Right ventricle myocardium inferior (tissue), 1 donor: ENCODE measurements at places on chromosomes 1 and 21.

GRCh38 chr1:34500451-34500850, 254.4 kb upstream of the GJB5 start:
- peak; percentile 62 for DNase-seq

GRCh38 chr1:155952505-155952890, 11.1 kb downstream of the RXFP4 start:
- DNase-seq: no peak

DNA sequence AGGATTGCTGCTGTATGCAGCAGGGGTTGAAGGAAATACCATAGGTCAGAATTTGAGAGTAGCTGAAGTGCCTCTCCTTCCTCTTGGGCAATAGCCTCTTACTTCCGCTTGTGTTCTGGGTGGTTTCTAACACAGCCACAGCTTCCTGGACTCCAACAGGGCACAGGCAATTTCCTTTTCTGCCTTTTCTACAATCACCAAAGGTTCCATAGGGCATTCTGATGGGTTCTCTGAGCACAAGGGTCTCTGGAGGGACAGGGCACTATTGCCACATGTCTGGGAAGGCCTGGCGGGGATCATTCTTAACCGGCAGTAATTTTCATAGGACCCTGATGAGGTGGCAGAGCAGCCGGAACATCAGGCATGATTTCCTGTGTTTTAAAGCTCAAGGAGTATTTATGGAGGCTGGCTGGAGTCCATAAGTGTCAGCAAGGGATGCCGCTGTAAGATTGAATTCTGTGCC, 5.5 kb upstream of the AGTRAP start:
- no peak for DNase-seq

DNA sequence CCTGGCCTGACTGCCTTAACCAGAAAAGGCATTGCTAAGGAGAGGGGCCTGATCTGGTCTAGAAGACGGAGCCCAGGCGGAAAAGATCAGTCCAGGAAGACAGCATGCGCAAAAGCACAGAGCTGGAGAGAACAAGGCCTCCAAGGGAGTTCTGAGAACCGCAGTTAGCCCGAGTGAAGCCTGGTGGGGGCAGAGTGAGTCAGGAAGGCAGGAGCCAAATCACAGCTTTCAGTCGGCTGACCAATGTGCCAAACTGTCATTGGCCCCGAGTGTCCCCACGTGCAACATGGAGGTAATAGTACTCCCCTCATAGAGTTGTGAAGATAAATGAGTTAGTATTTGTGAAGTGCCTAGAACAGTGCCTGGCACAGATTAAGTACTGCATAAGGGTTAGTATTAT, 1.2 kb upstream of the TSPAN2 start:
- no peak for DNase-seq

DNA sequence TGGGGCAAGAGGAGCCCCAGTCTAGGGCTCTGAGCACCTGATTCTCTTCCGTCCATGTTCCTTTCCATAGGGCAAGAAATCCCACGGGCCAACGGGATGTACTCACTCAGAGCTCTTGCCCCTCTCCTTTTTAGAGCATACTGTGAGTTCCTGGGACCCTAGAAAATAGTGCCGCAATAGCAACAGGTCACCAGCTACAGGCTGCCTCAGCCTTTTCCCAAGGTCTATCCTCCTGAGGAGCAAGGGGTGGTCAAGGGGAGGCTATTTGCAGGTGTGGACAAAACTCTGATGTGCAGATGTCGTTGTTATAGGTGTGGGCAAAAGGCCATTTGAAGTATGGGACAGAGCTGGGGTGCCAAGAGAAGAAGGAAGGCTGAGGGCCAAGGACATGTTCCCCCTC, 1.6 kb upstream of the QSOX1 start:
- DNase-seq: no peak

- DNase-seq: no peak
Observed at GRCh38 chr21:45709173-45709572, 65.6 kb downstream of the PCBP3 start.

DNA sequence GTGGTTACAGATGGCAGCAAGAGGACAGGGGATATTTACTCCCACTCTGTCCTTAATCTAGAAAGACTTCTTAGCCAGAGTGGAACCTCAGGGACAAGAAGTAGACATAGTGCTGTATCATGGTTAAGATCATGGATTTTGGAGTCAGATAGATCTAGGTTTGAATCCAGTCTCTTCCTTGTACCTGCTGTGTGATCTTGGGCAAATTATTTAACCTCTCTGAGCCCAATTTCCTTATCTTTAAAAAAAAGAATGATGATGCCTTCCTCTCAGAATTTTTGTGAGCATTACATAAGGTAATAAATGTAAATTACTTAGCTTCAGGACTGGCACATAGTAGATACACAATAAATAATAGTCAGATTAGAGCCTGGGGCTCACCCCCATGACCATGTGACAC, 78.4 kb downstream of the TAS1R2 start:
- DNase-seq: no peak

- no peak for DNase-seq
Observed at GRCh38 chr1:3031401-3032221, 10.3 kb downstream of the ACTRT2 start.

DNA sequence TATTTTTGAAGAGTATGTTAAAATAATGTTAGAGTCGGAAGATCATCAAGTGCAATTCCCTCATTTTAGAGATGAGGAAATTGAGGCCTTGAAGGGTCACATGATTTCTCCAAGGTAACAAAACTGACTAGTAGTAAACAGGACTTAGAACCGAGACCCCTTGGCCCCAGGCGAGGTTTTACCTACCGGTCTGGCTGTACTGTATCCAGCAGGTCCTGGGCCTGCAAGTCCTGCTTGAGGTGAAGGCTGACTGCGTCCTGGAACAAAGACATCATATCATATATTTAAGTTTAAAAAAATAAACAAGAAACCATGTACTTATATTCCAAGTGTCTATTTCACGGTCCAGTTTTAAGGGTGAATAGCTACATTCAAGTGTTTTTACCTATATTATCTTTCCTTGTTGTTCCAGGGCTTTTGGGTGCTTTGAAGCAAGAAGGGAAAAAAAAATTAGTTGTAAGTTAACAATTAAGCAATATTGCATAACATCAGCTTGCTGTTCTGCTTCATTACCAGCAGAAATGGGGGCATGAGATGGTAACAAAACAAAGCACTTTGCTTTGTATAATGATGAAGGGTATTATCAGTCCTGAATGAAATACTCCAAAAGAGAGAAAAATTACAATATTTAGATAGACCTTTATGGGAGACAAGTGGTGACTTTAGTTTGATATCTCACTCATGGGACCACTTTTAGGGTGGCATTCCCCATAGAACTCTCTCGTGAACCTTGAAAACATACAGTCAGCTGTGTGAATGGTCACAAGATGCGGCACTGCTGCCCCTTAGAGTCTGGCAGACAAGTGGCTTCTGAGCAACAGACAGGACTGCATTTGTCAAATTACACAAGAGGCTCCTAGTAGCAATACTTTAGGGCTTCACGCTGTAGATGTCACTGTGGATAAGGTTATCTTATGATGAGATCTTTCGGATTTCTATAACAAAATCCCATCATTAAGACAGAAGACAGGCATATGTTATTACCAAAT, 29.8 kb upstream of the CFAP298 start:
- DNase-seq: no peak

- peak; percentile 45 for DNase-seq
Observed at GRCh38 chr1:17561247-17561548, 21.7 kb downstream of the ARHGEF10L start.

GRCh38 chr1:88001460-88001859, 672.8 kb downstream of the LMO4 start:
- no peak for DNase-seq

- DNase-seq: no peak
Observed at GRCh38 chr1:175400766-175401165, 208.2 kb upstream of the KIAA0040 start.

- peak; percentile 58 for DNase-seq
Observed at GRCh38 chr1:163875200-163875926, 553.6 kb downstream of the NUF2 start.

GRCh38 chr1:243595527-243596210, 254.4 kb downstream of the AKT3 start:
- DNase-seq: no peak

- DNase-seq: no peak
Observed at GRCh38 chr1:108079440-108080025, 114.6 kb upstream of the VAV3 start.

DNA sequence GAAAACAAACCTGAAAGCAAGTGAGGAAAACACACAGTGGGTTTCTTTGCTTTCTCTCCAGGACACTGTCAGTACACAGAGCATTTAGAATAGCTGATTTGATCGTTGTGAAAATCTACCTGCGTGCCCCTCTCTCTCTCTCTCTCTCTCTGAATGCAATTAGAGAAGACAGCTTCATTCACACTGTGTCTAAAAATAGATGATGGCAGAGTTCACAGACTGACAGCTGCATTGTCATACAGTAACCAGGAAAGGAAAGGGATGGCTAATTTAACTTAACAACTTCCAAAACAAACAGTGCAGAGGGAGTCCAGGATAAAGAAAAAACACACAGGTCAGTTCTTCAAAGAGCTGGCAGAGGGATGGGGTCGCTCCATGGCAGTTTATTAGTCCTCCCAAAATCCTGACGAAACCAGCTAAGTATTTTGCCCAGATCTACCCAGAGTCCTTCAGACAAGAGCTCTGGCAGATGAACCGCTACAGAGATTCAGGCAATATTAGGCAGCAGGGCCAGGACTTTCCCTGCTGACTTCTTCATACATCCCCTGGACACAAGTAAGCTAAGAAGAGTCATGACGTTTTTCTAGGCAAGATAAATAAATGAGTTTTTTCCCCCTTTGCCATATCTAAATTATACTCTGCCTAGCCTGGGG, 58.9 kb downstream of the WLS start:
- no peak for DNase-seq

DNA sequence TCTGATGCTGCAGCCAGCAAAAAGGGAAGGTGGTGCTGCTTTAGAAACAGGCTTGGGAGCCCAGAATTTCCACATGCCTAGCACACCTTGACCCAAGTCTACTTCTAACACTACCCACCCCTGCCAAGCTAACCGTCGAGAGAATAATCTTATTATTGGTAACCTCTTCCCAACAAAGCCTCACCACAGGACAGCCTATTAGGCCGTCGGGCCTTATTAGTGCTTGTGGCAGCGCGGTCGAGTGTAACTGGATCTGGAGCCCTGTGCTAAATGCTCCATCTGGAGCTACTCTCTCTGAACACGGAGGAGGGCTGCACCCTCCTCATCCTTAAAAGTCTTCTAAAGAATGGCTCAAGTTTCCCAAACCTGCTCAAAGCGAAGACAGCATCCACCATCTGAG, 165.5 kb upstream of the NFIA start:
- DNase-seq: no peak

GRCh38 chr1:65449214-65449823, 28.9 kb downstream of the LEPR start:
- DNase-seq: no peak

GRCh38 chr1:6985549-6986276, 200.5 kb downstream of the CAMTA1 start:
- no peak for DNase-seq
